ENCODE measurements at places on chromosomes 5 and 9.

DNA sequence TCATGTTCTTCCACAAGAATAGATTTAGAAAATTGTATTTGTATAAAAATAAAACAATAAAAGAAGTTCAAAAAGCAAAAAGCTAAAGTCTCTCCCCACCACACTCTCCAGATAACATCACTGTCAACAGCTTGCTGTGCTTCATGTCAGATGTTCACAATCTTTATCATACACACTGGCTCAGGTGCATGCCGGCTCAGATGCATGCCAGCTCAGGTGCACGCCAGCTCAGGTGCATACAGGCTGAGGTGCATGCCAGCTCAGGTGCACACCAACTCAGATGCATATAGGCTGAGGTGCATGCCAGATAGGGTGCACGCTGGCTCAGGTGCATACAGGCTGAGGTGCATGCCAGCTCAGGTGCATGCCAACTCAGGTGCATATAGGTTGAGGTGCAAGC is 26.5 kb downstream of the SEMA4D start:
- no peak for DNase-seq

GRCh38 chr5:10519729-10520128 is 44.1 kb upstream of the ANKRD33B start:
- no peak for DNase-seq

DNA sequence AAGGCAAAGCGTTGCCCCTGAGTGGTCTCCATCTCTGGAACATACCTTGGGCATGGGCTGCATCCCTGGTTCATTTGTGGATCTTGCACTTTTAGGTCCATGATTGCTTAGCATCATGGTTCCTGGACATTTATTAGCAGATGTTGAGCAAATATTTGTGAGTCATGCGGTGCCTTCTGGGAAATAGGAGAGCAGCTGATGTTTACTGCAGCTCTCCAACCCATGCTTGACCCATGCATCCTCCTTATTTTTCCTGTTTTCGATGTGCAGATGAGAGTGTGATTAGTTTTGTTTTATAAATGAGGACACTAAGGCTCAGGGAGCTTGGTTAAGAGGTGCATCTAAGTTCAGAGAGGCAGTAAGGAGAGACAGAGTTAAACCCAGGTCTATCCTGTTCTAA is 253.7 kb downstream of the ICE1 start:
- DNase-seq, result no peak

DNA sequence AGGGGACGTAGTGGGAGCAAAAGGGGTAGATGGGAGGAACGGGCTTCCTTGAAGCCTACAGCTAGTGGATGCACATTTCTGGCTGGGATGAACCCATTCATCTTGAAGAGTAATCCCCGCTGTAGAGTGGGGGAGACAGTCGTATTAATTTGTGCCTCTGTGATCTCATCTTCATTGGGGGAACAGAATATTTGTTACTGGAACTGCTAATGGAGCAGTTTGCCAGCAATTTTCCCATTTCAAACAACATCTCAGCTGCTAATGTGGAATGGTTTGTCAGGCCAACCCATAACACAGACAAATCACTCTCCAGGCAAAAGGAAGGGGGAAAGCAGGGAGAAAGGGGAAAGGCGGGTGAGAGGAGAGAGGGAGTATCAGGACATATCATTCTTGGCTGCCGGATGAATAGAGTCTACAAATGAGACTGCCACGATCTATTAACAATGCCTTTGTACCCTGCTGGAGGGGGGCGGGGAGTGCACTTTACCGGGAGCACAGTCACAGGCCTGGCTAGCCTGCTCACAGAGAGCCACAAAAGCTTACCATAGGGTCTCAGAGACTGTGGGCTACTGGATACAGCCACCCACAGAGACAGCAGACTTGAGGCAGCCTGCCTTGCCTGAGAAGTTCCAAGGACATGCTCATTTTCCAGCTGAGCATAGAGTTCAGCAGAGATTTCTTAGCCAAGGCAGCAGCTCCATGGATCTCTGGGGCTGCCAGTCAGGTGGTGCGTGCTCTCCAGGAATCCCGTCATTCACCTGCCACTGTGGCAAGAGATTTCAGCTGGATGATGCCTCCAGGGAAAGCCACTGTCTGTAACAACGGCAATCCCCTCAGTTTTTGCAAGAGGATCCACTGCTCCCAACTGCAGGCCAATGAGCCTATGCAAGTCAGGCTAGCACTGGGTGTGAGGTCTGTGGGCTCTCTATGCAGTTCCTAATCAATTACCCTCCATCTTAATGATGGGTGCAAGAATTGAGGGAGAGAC is 217.7 kb upstream of the PANK3 start:
- DNase-seq, result no peak

DNA sequence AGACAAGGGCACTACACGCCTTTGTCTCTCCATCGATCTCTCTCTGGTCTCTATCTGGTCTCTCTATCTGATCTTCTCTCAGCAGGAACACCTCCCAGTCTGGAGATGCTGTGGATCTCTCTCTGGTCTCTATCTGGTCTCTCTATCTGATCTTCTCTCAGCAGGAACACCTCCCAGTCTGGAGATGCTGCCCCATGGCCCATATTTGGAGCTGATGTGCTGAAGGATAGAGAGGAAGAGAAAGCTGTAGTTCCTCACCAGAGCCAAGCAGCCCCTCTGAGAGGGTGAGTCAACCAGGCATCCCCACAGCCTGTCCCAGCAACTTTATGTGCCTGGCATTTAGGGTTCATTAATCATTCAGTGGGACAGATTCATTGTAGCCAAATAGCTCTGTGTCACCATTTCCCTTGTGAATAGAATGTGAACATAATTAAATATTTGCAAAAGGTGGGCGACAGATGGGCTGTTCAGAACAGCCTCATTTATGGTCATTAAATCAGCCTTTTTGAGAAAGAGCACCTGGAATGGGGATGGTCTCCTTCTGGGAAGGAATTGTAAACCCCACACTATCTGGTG is 189.3 kb upstream of the MAST4 start:
- DNase-seq, result no peak

DNA sequence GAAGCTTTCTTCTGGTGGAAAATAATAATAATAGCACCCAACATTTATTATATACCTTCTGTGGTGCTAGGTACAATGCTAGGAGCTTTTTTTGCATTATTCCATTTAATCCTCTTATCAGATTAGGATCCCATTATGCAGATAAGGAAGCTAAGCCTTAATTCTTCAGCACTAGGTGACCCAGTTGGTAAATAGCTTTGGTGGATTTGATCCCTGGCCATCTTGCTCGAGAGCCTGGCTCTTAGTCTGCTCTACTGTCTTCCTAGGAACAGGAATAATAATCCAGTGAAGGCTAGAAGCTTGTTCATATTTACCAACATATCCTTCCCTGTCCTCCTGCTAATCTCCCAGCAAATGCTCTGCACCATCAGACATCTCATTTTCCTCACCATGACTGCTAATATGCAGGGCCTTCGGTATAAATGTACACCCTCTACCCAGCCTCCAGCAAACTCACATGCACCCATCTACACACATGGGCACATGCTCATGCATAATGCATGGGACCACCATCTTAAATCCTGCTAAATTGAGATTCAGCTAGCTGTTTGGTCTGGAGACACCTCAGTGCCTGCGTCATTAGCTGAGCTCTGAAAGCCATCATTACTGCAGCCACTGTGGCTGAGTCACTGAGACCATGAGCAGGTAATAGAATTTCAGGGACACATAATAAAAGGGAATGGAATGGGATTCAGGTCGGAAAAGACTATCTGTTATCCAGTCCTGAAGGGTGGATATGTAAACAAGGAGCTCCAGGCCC is 87.5 kb downstream of the TRIM32 start:
- no peak for DNase-seq

GRCh38 chr5:1874771-1875220 is 7.9 kb downstream of the IRX4 start:
- no peak for DNase-seq
